ENCODE measurements at places on chromosomes 6 and 20.
A peak's percentile ranks its signal among the peaks of the same experiment; 100 is the strongest.

DNA sequence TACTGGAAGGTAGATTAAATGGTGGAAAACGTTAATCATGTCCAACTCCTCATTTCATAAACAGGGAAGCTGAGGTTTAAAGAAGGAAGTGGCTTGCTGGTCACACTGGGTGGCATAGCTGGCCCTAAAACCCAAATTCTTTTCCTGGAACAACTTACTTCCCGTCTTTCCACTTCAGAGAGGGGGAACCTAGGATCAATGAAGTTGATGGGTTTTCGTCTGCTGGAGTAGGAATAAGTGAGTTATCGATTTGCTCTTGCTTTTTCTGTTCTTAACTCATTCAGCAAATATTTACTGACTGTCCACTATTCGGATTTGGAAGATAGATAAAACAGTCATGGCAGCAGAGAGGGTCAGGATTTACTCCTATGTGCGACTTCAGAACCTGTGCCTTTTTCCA is 1.2 kb upstream of the SYS1 start:
- no peak for DNase-seq

DNA sequence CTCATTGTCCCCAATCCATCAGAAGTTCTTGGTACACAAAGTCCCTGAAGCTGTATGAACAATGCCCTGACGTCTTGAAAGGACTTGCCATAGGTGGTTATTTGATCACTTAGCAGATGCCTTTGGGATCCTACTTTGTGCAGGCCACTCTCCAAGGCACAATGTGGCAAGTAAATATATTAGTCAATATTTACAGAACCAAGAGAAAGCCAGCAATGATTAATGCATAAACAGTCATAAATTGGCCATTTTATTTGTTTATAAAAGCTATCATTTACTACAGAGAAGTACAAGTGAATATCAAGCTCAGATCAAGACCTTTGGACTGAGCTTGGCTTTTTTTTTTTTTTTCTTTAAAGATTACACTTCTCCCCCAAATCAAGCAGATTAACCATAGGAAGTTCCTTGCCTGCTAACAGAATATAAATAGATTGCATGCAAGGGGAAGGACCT is 161.8 kb downstream of the MTHFD1L start:
- DNase-seq = peak; percentile 30

DNA sequence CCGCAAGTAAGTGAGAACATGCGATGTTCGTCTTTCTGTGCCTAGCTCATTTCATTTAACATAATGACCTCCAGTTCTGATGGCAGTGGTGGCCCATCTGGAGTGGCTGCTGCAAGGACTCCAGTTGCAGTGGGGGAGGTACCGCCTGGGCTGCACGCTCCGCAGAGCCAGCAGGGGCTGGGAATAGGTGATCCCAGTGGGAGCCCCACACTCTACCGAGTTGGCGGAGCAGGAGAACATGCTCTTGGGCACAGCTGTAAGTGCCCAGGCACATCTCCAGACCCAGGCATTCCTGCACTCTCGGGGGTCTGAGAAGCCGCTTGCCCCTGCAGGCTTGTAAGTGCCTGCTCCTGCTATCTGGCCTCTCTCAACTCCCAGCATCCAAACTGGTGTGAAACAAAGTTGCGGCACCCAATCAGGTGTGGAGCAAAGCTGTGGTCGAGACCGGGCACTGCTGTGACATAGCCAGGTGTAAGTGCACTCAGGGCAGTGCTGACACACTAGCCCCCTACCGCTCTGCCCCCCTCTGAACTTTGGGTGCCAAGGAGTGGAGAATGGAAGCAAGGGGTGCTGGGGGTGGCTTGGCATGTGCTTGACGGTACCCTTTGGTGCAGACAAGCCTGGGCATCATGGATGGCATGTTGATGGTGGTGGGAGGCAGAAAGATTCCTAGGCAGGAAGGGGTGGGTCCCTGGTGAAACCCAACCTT is 130.2 kb downstream of the HTR1B start:
- no peak for DNase-seq

DNA sequence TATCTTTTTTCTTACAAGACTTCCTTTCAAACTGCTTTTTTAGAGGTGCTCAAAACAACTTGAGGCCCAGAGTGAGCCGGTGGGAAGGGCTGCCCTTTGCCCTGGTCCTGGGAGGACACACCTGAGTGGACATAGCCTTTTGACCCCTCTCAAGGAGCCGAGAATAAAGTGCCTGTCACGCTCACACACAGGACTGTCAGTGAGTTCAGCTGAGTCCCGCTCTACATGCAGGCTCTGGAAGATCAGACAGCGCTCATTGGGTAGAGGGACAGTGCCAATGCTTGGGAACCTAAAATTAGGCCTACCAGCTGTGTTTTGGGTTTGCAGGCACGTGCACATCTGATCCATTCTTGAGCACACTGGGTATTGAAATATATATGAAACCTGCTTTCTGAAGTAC is 387.8 kb downstream of the CD83 start:
- DNase-seq = no peak

- DNase-seq = peak; percentile 65
Measured at GRCh38 chr6:33578588-33579011, 1.5 kb downstream of the BAK1 start.

- no peak for DNase-seq
Measured at GRCh38 chr6:112338166-112338709, 8.9 kb upstream of the RFPL4B start.

DNA sequence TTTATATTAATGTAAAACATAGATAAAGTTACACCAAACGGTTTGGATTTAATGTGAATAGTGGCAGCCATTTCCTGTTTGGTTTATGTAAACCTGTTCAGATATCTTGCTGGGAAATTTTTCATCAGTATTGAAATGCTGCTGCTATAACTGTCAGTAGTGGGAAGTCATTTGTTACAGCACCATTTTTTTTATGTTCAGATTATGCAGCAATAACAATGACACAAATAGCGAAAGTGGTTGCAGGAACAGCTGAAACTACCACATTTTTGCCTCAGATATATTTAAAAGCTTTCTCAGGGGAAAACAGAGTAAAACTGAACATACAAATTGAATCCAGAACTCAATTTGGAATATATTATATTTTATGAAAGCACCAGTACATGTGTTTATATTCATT is 128.8 kb upstream of the SIM1 start:
- DNase-seq = peak; percentile 21

GRCh38 chr6:155497273-155497672 is 41.6 kb upstream of the NOX3 start:
- DNase-seq = no peak

- no peak for DNase-seq
Measured at GRCh38 chr6:125486881-125487280, 185.1 kb upstream of the HDDC2 start.

DNA sequence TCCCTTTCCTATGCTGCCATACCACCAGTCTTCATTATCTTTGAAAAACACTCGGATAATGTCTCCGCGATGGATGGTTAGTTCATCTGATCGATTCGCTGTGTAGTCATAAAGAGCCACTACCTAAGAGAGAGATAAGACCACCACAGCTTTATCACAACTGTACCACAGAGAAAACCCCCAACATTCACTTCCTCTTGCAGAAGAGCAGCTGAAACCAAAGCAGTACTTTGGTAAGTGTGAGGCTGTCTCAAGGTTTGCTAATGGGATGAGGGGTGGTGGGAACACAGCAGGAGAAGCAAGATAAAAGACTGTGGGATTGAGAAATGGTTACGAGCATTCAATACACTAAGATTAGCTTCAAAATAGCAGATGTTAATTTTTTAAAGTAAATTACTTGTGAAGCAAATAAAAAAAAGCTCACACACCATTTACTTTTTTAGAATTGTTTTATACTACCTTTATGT is 142.1 kb downstream of the MYB start:
- DNase-seq = peak; percentile 99

DNA sequence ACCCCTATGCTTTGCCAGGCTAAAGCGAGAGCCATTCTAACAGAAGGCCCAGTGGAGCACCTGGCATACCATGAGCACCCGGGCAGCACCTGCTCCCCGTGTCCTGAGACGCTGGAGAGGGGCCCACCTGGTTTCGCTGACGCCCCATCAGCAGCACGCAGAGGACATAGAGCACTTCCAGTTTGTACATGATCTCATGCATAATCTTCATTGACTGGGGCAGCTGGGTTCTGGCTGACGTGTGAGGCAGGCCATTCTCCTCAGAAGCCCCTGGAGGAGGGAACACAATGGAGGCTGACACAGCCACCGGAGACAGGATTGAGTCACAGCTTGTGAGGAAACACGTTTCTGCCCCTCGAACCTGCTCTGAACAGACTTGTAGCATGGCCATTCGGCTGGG is 65.4 kb downstream of the MYH7B start:
- no peak for DNase-seq

GRCh38 chr6:132648828-132649227 is 10.2 kb downstream of the TAAR1 start:
- no peak for DNase-seq

DNA sequence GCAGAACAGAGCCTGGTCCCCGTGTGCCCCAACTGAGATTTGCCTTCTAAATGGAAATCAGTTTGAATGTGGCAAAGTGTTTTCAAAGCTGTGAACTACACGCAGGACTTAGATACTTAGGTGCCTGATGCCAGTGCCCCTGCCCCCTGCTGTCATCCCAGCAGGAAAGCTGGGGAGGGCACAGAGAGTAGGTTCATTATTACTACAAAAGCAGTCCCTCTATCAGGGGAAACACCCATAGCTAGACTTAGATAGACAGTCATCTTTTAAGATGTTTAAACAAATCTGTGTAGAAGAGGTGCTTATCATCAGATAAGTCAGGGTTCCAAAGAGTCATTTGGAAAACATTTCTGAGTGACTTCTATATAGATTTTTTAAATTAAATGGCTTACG is 155.0 kb upstream of the SNX9 start:
- DNase-seq = no peak

- peak; percentile 69 for DNase-seq
Measured at GRCh38 chr6:81093051-81093450, 659.4 kb downstream of the TENT5A start.

DNA sequence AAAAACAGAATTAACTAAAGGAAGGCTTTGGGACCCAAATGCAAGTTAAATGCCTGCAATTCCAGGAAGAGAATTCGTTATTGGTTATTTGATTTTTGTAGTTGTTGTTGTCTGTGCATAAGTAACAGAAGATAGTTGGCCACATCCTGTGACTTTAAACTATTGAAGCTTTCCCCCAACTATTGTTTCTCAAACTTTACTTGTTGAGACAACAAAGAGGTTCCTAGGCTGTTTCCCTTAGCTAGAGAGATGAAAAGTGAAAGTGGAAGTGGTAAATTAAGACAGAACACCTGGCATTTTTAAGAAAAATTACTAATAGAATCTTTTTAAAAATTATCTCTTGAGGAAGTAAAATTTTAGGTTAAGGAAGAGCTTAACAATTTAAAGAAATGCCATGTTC is 525.2 kb downstream of the PKHD1 start:
- DNase-seq = no peak

DNA sequence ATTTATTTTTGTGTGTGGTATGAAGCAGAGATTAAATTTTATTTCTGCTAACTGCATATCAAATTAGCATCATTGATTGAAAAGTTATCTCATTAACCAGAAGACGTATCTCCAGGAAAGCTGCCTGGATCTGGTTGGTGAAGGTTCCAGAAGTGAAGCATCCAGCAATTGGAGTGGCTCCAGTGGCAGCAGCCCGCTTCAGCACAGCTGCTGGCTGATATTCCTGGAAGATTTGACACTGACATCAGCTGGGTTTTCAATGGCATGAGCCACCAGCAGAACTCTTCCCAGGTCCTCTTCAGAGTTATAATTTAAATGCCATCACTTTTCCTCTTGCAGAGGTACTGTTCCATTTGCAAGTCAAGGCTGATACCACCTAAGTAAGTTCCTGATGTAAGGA is 363.5 kb downstream of the BCKDHB start:
- no peak for DNase-seq

DNA sequence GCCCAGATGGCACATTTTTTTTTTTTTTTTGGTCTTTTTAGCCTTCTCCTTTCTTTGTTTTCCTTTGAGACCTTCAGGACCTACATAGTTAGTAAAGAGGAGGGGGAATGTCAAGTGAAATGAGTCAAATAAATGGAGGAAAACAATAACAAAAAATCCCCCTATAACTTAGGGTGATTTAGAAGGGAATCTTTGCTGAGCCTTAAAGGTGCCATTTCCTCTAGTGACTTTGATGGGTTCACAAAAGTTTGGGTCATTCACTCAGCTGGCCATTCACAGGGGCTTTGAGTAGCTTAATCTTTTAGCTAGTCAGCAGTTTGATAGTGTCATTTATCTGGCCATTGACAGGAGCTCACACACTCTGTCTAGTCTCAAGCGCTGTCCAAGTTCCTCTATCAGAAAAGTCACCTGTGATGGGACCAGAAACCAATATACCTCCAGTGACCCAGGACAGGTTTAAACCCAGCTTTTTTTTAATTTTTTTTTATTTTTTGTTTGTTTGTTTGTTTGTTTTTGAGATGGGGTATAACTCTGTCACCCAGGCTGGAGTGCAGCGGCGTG is 275.1 kb upstream of the PRDM1 start:
- peak; percentile 43 for DNase-seq

- no peak for DNase-seq
Measured at GRCh38 chr6:76790881-76791280, 672.4 kb downstream of the HTR1B start.

DNA sequence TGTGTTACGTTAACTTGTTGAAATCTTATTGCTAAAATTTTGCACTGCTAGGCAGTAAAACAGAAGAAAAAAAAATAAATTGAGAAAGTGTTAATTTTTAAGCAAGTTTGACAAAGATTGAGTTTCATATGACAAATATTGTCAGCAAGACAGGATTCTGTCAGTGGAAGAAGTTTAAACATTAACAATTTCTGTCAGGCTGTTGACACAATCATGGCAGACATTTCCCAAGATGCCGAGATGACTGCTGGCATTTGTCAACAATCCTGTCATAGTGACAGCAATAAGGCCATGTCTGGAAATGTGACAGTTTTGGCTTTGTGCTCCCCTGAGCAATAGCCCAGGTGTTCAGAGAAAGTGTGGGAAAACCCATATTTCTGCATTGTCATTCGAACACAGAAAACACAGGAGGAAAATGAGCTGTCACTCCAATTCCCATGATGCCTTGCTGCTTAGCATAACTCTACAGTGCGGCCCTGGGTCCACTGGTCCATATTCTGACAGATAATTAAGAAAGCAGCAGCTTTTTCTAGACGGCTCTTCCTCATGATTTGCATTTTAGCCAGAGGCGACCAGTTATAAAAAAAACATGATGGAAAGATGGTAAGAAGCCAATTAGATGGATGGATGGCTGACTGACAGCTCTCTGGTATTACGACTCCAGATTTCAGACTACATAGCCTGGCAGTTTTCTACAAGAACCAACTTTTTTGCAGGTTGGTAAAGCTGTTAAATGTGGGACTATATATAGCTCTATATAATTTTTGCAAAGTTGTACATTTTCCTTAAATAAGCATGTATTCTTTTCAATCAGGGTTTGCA is 43.6 kb upstream of the DEFB112 start:
- DNase-seq = no peak

- DNase-seq = no peak
Measured at GRCh38 chr6:138972226-138972665, 15.8 kb downstream of the REPS1 start.

Data from hematopoietic multipotent progenitor cell treated with erythropoietin and hydrocortisone succinate and interleukin-3 and kit ligand, for 4 days (in vitro differentiated cells).